D721Med (cell line): ENCODE measurements at places on chromosomes 2 and 18.
A peak's percentile ranks its signal among the peaks of the same experiment; 100 is the strongest.

DNA sequence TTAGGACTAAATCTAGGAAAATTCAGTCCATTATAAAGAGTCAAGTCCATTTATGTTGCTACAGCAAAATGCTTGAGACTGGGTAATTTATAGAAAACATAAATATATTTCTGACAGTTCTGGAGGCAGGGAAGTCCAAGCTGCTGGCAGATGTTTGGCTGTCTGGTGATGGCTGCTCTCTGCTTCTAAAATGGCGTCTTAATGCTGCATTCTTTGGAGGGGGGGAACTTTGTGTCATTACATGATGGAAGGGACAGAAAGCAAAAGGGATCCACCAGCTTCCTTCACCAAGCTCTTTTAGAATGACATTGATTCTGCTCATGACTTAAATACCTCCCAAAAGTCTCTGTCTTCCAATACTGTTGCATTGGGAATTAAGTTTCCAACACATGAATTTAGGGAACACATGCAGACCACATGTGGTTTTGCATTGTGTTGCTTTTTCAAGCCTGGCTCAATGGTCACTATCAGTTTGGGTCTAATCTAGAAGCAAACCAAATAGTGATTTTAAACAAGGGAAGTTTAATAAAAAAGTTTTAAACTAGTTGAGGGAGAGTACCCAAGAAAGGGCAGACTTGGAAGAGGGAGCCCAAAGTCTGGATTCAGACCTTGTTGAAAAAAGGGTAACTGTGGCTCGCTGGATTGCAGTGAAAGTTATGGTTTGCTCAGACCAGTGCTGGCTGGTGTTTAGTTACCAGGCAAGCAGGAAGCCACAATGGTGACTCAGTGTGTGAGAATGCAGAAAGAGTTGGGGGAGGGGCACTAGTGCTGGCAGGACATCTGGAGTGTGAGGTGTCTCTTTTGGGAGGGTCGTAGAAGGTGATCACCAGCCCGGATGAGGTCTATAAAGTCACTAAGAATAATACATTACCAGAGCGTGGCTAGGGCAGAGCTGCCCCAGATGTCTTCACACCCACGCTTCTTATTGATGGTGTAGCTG is 30.8 kb downstream of the C18orf54 start:
- no peak for DNase-seq

DNA sequence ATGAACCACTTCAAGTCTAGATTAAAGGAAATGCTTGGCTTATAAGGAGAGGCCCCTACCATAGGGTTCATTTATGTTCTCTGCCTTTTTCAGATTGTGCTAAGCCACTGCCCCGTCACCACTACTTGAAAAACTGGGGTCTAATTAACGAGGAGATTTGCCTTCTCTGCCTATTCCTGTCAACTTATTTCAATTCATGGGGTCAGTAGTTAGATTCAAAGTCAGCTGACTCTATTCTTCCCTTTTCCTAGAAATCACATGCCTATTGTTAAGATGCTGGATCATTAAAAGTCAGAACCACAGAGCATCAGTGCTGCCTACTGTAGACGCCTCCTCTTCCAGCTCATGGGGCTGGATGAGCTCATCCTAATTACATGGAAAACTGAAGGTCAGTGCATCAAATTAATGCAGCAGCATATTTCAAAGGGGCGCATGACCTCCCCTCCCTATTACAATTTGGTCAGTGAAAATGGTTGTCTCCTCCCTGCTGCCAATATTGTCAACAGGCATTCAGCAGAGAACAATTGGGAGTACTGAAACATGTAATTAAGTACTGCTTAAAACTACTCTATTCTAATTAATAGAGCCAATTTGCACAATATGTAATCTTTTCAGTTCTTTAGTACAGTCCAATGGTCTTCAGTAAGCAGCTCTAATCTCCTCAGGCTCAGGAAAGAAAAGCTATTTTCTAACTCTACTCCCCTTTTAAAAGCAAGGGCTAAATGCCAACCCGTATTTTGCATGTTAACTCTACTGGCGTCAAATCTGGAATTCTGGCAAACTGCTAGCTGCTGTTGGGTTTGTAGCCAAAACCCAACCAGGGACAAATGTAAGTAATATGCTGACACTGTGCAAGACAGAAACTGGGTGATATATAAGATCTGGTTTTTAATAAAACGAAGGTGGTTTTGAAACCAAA is 117.4 kb upstream of the ITGB6 start:
- no peak for DNase-seq

DNA sequence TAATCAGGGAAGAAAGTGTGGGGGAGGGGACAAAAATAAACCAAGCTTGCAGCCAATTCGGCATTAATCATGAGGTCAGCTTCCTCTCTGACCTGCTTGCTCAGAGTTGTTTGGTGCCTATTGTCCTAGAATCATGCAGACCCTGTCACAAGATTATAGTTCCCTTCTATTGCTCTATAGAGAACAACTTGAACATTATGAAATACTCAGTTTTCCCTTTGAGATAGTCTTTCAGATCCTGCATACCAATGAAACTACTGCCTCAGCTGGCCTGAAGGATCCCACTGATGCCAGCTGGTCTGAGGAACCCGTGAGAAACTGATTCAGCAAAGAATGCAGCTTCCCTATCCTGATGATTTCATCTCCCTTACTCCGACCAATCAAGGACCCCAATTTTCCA is 955 bp upstream of the BBS5 start:
- no peak for DNase-seq

GRCh38 chr2:106124106-106124756 is 69.9 kb downstream of the UXS1 start:
- DNase-seq, result no peak

DNA sequence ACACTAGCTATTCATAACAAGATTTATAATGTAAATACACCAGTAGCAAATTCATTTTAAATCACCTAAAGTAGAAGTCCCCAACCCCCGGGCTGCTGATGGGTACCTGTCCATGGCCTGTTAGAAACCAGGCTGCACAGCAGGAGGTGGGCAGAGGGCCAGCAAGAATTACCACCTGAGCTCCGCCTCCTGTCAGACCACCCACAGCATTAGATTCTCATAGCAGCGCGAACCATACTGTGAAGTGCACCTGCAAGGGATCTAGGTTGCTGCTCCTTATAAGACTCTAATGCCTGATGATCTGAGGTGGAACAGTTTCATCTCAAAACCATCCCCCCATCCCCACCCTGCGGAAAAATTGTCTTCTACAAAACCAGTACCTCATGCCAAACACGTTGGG is 71.3 kb downstream of the KANSL1L start:
- DNase-seq, result no peak

DNA sequence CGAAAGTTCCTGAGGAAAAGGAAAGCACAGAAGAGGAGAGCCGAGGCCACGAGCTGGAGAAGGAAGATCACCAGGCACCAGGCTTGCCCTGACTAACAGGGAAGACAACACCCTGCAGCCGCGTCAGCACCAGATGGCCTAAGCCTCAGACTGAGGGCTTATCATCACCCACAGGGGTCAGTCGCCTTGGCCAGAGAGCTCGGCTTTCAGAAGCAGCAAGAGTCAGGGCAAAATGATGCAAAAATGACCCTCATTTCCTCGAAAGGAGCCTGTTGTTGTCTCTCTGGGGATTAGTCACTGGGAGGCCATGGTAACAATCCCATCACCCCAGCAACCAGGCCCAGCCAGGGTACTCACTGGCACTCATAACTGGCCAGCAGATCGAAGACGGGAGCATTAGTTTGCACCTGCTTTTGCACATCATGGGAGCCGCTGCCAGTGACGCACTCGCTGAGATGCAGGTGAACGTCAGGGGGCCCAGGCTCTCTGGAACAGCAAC is 42.7 kb upstream of the ZFP36L2 start:
- peak; percentile 39 for DNase-seq

DNA sequence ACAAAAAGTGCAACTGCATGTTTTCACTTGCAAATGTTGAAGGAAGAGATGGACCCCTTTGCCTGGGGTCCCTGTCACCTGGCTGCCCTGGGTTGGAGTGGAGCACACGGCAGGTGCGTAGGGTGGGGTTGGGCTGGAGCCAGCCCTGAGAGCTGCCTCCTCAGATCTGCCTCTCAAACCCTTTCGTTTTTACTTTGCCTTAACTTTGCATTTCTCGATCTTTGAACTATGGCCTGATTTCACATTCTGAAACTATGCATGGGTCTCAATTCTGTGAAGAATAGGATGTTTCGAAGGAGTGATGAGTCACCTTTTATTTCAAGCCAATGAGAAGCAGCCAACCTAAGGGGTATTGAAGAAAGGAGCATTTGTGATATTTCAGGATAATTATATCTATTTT is 132.8 kb downstream of the ACOXL start:
- no peak for DNase-seq

- DNase-seq, result no peak
These were observed 39.3 kb upstream of the SERPINB2 start for GRCh38 chr18:63848159-63848558.

DNA sequence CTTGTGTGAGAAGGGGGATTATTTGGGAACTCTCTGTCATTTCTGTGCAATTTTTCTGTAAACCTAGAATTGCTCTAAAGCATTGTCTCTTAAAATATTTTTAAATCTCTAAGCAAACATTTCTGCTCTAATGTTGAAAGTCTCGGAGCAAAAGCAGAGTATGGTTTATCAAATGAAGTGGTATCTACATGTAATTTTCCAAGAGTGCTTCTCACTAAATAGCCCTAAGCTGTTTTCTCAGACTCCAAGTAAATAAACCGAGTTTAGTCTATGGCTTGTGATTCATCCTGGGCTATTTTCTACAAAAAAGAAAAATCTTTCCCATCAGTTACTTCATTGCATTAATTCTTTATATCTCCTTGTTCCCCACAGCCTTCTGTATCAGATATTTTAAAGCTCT is 90.8 kb downstream of the METTL4 start:
- DNase-seq, result no peak

- DNase-seq, result no peak
These were observed 126.7 kb downstream of the ARHGAP15 start for GRCh38 chr2:143255899-143256298.

- DNase-seq, result no peak
These were observed 395.2 kb downstream of the RAD51AP2 start for GRCh38 chr2:17122887-17123501.

DNA sequence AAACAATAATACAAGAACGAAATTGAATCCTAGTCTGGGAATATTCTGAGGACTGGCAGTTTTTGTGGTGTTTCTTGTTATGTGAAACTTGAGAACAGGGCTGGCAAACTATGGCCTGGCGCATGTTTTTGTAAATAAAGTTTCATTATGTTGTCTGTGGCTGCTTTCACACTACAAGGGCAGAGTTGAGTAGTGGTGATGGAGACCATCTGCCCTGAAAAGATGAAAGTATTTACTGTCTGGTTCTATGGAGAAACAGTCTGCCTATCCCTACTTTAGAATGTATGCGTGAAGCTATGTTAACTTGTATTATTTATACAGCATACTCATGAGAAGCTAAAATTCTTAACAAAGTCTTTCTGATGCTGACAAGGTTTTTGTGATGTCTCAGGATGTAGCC is 351.9 kb downstream of the LRRTM1 start:
- no peak for DNase-seq

DNA sequence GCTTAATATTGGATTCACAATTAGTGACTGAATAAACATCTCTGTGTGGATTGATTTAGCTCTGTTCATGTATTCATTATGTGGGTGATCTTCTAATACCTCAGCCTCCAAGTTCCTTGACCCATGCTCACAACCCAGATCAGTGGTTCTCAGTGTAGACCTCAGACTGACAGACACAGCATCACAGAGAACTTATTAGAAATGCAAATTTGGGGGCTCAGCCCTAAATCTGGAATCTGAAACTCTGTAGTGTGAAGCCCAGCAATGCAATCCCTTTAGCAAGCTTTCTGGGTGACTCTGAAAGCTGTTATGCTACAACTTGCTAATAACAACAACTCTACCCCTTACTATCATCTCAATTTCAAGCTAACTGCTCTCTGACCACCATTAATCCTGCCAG is 273.1 kb upstream of the FANCL start:
- no peak for DNase-seq

GRCh38 chr2:210226223-210226622 is 976 bp upstream of the ACADL start:
- no peak for DNase-seq

DNA sequence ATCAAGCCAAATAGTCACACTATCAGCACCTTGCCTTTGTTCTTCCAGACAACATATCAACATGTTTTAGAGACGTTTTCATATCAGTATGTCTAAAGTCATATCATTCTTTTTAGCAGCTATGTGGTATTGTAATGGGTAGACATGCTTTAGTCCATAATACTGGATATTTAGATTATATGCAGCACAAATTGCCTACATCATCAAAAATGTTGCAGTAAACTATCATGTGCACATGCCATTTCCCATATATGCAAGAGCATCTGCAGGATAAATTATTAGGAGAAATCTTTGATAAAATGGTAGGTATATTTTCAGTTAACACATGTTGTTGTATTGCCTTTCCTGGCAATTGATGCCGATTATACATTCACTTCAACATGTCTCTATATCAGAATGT is 636.5 kb downstream of the XIRP2 start:
- no peak for DNase-seq

DNA sequence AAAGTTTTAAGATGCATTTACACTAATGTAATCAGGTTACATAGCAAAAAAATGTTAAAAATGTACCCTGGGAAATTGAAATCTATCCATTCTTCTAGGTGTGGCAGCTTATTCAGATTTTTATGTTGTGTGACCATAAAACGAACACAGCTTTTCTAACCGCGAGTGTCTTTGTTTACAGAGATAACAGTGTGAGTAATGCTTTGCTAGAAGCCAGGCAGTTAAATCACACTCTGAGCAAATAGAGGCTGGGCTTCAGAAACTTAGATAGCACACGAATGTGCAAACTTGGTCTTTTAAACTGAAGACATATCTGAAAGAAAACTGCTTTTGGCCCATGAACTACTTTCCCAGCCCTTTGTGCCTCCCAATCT is 116.1 kb downstream of the SPTBN1 start:
- DNase-seq, result no peak

DNA sequence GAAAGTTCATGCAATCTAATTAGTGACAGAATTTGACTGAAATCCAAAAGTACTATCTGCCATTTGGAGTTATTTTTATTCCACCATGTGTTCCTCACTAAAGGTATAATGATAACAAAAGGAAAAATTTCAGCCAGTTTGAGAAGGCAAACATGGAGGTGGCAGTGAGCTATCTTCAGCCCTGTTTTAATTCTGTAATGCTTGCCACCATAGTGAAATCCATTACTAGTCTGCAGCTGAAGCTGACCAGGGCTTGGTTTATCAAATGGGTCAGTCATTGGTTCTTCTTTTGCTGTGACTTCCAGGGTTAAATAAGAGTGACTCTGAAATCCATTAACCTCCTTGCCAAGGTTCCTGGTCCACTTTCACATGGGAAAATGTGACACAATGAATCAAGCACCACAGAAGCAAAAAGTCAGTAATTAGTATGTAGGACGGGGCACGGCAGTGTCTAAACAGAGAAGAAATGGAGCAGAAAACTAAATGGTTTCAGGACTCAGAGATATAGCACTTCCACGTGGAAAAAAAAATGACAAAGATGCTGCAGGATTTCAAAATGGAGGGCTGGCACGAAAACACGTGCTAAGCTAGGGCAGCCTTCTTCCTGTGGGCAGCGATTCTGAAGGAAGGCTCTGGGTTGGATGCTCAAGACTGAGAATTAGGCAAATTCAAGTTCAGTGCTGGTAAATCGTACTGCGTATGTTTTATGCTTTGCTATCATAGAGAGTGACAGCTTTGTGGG is 87.2 kb downstream of the EPHA4 start:
- DNase-seq, result no peak

- DNase-seq, result no peak
These were observed 35.8 kb downstream of the SCTR start for GRCh38 chr2:119488245-119489214.
